ENCODE measurements at places on chromosomes 16 and 17.
A peak's percentile ranks its signal among the peaks of the same experiment; 100 is the strongest.

GRCh38 chr16:70651524-70651923, 5.2 kb downstream of the IL34 start:
- DNase-seq = no peak

- no peak for DNase-seq
Measured at GRCh38 chr16:3945751-3946603, 65.5 kb upstream of the CREBBP start.

DNA sequence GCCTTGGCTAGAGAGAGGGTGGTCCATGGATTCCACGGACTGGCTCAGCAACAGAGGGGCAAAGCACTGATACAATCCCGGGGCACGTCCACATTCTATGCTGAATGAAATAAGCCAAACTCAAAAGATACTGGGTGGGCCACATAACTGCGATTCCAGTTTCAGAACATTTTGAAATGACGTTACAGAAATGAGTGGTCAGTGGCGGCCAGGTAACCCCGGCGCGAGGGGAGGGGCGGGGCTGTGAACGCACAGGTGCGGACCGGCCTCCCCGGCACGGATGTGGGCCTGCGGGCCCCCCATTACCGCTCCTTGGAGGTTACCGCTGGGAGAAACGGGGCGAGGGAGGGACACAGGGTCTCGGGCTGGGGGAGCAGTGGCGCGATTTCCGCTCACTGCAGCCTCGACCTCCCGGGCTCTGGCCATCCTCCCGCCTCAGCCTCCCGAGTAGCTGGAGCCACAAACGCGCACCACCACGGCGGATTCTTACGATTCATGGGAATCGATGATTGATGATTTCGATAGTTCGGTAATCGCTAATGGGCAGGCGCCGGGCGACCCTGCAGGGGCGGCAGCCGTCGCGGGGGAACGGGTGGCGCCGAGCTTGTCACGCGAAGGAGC, 559 bp downstream of the MVD start:
- no peak for DNase-seq

DNA sequence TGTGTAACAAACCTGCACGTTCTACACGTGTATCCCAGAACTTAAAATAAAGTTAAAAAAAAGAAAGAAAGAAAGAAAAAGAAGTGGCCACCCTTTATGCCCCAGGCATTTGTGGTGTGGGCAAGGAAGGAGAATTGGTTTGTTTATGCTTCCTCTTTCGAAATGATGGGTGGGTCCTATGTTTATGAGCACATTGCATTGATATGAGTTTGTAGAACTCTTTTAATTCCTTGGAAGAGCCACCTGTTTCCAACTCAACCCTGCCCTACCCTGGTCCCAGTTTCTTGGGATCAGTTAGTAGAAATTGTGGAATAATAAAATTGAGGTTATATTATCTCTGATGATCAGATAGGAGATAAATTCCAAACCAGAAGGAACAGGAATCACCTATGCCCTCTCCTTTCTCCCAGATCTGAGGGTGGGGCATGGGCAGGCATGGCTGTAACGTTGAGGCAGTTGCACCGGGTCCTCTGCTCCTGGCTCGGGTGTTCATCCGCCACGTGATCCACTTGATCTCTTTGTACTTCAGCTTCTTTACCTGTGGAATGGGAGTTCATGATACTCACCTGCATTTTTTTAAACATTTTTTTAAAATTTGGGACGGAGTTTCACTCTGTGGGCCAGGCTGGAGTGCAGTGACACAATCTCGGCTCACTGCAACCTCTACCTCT, 15.9 kb downstream of the CHAD start:
- no peak for DNase-seq

DNA sequence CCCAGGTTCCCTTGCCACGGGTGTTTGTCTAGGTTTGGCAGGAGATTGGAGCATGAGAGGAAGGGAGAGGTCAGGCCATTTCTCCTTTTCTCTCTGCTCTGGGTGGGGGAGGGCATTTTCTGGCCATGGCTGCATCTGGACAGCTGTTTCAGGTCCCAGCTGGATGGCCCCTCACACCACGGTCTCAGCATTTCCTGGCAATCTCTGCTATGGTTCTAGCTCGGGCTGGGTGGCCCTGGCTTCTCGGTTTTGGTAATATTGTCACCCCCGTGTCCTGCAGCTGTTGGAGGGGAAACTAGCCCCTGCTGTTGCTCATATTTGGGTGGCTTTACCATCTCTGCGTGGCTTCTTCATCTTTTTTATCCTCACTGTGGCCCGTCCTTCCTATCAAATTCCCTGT, 11.5 kb upstream of the NLRP1 start:
- no peak for DNase-seq

DNA sequence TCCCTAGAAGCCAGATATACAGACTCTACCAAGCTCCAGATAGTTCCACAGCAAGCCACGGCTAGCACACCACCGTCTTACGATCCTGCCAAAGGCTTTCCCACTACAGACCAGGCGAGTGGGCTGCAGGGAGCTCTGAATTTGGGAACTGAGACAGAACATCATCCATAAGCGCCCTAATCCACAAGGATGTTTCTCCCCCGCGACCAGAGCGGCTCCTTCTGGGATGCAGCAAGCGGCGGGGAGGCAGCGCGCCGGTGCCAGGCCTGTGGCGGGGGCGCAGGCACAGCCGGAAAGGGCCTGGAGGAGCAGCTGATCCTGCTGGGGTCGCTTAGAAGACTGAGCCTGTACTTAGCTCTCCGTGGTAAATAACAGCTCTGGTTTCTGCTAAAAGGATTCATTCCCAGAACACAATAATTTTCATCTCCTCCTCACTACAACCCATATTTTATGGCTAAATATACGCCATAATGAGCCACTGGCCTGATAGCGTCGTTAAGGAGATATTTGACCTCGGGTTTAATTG, 16.2 kb upstream of the FOXF1 start:
- DNase-seq = no peak

DNA sequence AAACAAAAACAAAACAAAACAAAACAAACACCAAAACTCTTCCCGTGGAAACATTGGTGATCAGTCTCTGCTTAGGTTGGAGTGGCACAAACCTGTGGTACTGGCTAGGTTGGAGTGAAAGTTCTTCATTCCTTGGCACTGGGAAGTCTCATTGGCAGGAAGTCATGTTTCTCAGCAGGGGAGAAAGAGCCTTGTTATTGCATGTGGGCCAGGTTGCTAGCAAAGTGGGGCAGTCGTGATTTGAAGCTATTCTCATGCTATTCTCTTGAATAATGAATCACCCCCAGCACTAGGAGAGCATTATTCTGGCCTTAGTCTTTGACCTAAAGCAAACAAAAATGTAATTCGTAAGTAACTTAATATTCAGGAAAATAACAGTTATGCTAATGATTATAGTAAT, 24.3 kb upstream of the B4GALNT2 start:
- DNase-seq = no peak

DNA sequence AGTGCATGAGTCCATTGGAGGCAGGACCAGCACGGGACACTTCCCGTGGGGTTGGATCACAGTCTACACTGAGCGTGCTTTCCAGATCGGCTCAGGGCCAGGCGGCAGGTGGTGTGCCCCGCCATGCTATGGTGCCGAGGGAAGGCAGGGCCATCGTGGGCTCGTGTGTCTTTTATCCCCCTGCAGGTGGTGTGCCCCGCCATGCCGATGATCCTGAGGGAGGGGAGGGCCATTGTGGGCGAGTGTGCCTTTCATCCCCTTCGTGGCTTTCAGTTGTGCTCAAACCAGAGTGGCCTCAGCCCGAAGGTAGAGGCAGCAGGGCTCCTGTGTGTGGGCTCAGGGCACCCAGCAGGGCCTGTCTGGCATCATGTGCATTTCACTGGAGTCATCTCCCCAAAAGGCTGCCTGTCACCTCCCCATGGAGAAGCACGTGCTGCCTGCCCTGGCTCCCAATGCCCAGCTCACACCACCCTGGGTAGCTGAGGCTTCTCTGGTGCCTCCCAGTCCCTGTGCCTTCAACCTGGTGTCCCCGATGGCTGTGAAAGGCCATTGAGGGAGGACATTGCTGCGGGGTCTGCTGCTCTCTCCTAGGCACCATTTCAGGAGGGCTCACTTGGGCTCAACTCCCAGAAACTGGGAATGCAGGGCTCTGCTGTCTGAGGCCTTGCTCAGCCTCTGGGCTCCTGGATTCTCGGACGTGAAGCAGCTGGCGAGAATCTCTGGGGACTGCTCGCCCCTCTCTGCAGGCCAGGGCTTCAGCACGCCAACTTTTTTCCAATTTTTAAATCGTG, 207.6 kb downstream of the NPIPB11 start:
- DNase-seq = no peak

DNA sequence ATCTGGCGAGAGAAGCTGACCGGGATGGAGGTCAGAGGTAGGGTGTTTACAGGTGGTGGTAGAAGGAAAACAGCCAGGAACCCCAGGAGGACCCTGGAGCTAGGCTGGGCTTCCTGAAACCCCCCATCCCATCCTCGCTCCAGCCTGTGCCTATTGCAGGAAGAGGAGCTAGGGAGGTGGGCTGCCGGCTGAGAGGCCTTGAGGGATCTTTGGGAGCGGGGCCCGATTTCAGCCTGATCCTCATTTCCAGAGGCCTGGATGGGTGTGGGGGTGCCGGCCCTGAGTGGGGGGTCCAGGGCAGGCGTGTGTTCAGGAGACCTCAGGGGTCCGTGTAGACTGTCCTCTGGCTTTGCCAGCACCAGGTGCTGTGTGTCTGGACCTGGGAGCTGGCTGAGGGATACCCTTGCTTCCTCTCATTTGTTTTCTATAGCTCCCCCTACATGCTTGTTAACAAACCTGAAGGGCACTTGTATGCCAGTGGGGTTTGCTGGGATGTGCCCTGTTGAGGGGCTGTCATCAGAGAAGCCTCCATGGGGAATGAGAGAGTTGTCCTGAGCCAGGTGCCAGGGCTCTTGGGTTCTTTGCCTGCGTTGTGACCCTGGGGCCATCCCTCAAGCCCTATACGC, 18.9 kb upstream of the RAP1GAP2 start:
- DNase-seq = no peak

GRCh38 chr17:20952183-20952582, 90.6 kb downstream of the USP22 start:
- DNase-seq = no peak

DNA sequence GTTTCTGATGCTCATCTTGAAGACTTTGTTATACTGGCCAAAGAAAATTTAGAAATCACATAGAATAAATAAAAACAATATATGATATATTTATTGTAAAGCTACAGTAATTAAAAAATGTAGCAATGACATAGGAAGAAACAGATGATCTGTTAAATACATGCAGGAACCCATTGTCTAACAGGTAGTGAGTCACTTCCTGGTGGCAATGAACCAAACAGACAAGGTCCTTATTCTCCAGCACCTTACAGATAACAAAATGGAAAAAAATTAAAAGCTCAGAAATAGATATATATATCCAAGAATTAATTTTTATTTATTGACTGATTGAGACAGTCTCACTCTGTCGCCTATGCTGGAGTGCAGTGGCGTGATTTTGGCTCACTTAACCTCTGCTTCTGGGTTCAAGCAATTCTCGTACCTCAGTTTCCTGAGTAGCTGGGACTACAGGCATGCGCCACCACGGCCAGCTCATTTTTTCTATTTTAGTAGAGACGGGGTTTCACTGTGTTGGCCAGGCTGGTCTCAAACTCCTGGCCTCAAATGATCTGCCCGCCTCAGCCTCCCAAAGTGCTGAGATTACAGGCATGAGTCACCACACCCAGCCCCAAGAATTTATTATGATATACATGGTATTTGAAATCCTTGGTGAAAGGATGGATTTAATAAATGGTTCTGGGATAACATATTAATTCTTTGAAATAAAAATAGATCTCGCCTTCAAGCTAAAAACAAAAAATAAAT, 7.5 kb downstream of the NETO2 start:
- peak; percentile 63 for DNase-seq

DNA sequence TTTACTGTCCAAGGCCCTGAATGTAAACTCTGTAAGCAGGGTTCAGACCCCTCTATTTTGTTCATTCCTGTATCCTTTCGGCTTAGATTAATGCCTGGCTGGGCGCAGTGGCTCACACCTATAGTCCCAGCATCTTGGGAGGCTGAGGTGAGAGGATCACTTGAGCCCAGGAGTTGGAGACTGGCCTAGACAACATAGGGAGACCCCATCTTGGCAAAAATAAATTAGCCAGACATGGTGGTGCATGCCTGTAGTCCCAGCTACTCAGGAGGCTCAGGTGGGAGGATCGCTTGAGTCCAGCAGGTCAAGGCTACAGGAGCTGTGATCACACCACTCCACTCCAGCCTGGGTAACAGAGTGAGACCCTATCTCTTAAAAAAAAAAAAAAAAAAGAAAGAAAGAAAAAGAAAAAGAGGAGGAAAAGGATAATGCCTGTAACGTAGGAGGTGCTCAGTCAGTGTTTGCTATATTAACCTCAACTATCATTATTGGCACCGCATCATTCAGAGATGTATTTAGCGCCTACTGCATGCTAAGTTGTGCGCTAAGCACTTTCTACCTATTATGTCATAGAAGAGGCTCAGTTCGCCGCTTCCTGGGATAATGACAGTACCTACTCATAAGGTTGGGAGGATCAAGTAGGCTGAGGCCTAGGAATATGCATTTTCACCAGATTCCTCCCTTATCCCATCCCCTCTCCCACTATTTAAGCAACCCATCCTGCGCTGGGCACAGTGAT, 5.0 kb downstream of the SOCS1 start:
- DNase-seq = no peak

DNA sequence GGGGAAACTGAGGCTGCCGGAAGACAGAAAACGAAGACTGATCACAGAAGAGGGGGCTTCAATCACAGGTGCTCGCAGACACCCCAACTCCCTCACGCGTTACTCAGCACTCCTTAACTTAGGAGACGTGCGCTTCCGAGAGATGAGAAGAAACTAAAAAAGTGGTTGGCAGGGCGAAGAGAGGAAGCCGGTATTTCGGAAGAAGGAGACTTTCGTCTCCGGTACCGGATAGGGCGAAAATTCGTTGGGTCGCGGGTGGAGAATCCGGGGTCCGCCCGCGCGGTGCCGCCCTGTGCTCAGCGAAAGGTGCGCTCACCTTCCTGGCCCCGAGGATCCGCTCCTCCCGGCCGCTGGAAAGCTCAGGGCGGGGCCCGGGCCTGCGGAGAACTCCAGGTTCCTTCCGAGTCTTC, 917 bp upstream of the TBX2 start:
- no peak for DNase-seq

DNA sequence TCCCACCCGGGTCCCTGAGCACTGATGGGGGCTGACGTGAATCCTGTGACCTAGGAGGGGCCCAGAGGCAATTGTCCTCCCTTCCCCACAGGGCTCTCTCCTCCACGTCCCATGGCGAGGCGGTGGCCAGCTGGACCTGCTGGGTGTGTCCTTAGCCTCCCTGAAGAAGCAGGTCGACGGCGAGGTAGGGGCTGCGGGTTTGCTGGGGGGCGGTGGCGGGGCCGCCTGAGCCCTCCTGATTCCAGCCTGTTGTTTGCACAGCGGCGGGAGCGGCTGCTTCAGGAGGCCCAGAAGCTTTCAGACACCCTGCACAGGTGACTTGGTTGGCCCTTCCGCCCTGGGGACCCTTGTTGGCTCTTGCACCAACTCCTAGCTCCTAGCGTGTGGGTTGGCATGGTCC, 1.7 kb downstream of the CHTF18 start:
- no peak for DNase-seq

DNA sequence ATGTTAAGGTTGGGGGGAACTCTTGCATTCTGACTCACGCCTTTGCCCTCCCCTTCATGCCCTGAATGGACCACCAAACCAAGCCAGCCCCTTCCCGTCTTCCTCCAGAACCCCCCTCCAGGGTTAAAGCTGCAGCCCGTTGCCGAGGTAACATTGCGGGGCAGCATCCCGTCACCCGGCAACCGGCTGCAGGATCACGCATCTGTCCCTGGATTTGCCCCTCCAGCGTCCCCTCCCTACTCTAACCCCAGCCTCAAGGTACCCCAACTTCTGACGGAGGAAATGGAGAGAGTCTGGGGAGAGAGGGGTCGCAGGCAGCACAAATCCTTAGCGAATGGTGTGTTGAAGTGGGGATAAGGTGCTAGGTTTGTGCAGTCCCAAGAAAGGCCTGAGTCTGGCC, 563 bp upstream of the NLGN2 start:
- no peak for DNase-seq

Measured in activated CD4-positive, alpha-beta T cell treated with anti-CD3 and anti-CD28 coated beads, Interleukin-2, Interleukin-4, amounts not matched to agents 100 ng/mL and 50 ng/mL, durations not matched to agents 16 hours and 8 hours (primary cell).